ENCODE measurements at places on chromosomes 2 and 18. TPM values are rescaled to one million over a fixed set of nuclear protein-coding genes. Genes with fewer than 3 reads are reported as not detected.

Gene METTL21A
- total RNA-seq: 9.1 TPM

Gene DOK6
- not detected for total RNA-seq

Gene ANKRD62
- total RNA-seq: not detected

Gene TUBB8B
- not detected for total RNA-seq

Gene RGPD4
- not detected for total RNA-seq

Gene KATNAL2
- total RNA-seq: not detected

DNA sequence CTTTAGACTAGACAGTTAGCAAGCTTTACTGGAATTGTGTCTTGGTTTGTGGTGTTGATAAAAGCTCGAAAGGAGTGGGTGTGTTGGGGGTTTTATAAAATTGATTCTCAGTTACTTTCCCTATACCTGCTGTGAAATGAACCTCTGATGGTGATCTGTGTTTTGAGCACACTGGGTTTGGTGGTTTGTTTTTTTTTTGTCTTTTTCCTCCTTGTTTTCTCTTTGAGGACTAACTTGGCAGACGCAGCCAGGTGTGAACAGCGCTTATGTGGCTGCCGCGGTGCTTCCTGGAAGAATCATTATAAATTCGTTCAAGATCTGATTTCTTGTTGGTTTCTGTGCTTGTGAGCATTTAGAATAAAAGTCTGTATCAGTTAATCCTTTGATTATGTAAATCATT is 28.5 kb downstream of the GRHL1 start:
- no peaks in the 10 kb centered on the region for H3K27me3 ChIP-seq
- peaks cover 16% of the 10 kb centered on the region for H3K4me1 ChIP-seq
- H3K36me3 ChIP-seq: no peaks in the 10 kb centered on the region
- no peak overlapping the region for H3K27ac ChIP-seq
- H3K4me3 ChIP-seq: no peak overlapping the region

- no peak overlapping the region for H3K4me3 ChIP-seq
- no peak for DNase-seq
- no peaks in the 10 kb centered on the region for H3K36me3 ChIP-seq
- H3K27ac ChIP-seq: no peak overlapping the region
- H3K27me3 ChIP-seq: no peaks in the 10 kb centered on the region
- H3K4me1 ChIP-seq: no peaks in the 10 kb centered on the region
Measured at GRCh38 chr18:60534538-60534937, 162.0 kb upstream of the MC4R start.

GRCh38 chr2:151334082-151334815 is 23.1 kb upstream of the TNFAIP6 start:
- no peaks in the 10 kb centered on the region for H3K36me3 ChIP-seq
- no peaks in the 10 kb centered on the region for H3K27me3 ChIP-seq
- DNase-seq: no peak
- H3K4me3 ChIP-seq: no peak overlapping the region
- H3K4me1 ChIP-seq: peaks cover 2% of the 10 kb centered on the region
- H3K27ac ChIP-seq: no peak overlapping the region

DNA sequence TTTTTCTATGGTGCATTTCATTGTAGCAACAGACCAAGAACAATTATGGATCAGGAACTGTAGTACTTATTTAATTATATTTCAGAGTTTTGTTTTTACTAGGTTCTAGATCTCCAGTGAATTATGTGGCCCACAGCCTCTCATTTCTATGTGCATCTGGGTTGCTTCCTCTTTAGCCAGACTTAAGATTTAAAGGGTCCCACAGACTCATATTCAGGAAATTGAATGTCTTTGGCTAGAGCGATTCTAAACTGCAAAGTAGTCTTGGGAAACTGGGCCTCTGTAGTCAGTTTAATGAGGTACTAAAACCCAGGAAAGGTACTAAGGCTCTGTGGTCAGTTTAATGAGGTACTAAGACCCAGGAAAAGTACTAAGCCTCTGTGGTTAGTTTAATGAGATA is 94.4 kb downstream of the LYPD6B start:
- no peak overlapping the region for H3K4me3 ChIP-seq
- no peaks in the 10 kb centered on the region for H3K36me3 ChIP-seq
- no peaks in the 10 kb centered on the region for H3K4me1 ChIP-seq
- no peak overlapping the region for H3K27ac ChIP-seq

GRCh38 chr18:67504739-67505138 is 11.8 kb downstream of the DSEL start:
- no peaks in the 10 kb centered on the region for H3K36me3 ChIP-seq
- H3K4me3 ChIP-seq: no peak overlapping the region
- no peaks in the 10 kb centered on the region for H3K4me1 ChIP-seq
- no peaks in the 10 kb centered on the region for H3K27me3 ChIP-seq
- H3K27ac ChIP-seq: no peak overlapping the region
- DNase-seq: no peak

DNA sequence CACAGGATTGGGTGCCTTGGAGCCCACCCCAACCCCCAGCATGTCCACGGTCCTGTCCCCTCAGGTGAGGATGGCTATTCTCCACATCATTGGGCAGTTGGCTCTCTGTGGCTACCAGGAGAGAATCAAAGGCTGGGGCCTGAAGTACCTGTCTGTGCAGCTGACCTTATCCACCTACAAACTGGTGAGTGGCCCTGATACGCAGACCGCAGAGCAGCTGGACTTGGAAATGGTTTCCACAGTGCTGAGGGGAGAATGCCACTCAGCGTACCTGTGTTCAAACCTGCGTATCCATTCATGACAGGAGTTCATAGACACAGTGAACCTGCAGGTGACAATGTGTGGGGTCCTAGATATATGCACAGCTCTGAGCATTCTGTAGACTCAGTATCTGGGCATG is 21.6 kb downstream of the MROH2A start:
- H3K27me3 ChIP-seq: no peaks in the 10 kb centered on the region
- no peaks in the 10 kb centered on the region for H3K4me1 ChIP-seq
- no peaks in the 10 kb centered on the region for H3K36me3 ChIP-seq
- no peak overlapping the region for H3K27ac ChIP-seq

DNA sequence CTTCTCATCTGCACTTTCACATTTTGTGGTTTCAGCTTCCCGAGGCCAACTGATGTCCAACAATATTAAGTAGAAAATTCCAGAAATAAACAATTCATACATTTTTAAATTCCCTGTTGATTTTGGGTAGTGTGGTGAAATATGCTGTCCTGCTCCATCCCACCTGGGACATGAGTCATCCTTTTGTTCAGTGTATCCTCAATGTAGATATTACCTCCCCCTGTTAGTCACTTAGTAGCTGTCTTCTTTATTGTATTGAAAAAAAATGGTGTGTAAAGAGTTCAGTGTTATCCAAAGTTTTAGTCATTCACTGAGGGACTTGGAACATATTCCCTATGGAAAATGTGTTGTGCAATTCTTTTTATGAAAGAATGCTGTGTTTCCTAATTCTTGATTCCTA is 348.1 kb downstream of the SOCS6 start:
- H3K4me3 ChIP-seq: no peak overlapping the region
- H3K27ac ChIP-seq: no peak overlapping the region
- H3K36me3 ChIP-seq: no peaks in the 10 kb centered on the region
- no peak for DNase-seq

DNA sequence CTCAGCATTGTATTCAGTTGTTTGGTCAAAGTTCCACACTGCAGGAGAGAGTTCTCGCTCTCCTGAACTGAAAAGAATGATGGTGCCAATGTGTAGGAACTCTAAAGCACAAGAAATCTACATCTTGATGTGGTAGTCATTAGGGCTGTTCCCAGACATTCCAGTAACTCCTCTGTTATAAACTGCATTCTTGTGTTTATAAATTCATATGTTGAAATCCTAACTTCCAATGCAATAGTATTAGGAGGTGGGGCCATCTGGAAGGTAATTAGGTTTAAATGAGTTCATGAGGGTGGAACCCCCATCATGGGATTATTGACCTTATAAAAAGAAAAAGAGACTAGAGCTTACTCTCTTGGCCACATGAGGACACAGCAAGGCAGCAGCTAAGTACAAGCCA is 239.6 kb downstream of the CDH20 start:
- H3K27me3 ChIP-seq: no peaks in the 10 kb centered on the region
- no peaks in the 10 kb centered on the region for H3K4me1 ChIP-seq
- DNase-seq: no peak

- no peak overlapping the region for H3K27ac ChIP-seq
- H3K27me3 ChIP-seq: no peaks in the 10 kb centered on the region
- H3K4me1 ChIP-seq: peaks cover 9% of the 10 kb centered on the region
- H3K4me3 ChIP-seq: no peak overlapping the region
- H3K36me3 ChIP-seq: no peaks in the 10 kb centered on the region
- peak; percentile 41 for DNase-seq
Measured at GRCh38 chr18:59068276-59069071, 71.2 kb upstream of the SEC11C start.

DNA sequence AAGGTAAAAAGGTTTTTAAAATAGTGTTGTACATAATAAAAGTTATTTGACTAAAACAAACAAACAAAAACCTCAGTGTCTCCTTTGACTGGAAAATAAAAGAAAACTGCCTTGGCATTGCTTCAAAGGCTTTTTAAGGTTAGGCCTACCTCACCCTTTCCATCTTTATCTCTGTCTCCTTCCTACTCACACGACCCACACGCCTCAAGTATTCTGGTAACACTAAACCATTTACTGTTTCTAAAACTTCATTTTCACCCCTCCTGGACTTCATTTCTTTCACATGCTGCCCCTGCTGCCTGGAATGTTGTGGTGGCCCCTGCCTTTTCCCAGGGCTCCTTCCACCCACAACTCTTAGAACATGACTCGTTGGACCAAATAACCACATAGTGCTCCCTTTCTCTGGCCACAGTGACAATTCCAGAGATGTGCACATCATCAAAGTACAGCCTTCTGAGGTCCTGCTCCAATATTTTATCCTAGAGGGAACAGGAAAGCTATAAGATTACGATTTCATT is 54.0 kb downstream of the ERBB4 start:
- no peak for DNase-seq
- no peaks in the 10 kb centered on the region for H3K36me3 ChIP-seq
- no peaks in the 10 kb centered on the region for H3K27me3 ChIP-seq
- H3K4me1 ChIP-seq: no peaks in the 10 kb centered on the region

- no peaks in the 10 kb centered on the region for H3K27me3 ChIP-seq
- no peak overlapping the region for H3K27ac ChIP-seq
- DNase-seq: no peak
- H3K4me1 ChIP-seq: no peaks in the 10 kb centered on the region
- H3K36me3 ChIP-seq: no peaks in the 10 kb centered on the region
- H3K4me3 ChIP-seq: no peak overlapping the region
Measured at GRCh38 chr2:165634855-165635254, 159.2 kb downstream of the GALNT3 start.

- DNase-seq: no peak
- H3K4me1 ChIP-seq: peaks cover 71% of the 10 kb centered on the region
- H3K36me3 ChIP-seq: no peaks in the 10 kb centered on the region
- H3K4me3 ChIP-seq: no peak overlapping the region
- no peaks in the 10 kb centered on the region for H3K27me3 ChIP-seq
Measured at GRCh38 chr2:152428800-152429582, 94.0 kb downstream of the FMNL2 start.

DNA sequence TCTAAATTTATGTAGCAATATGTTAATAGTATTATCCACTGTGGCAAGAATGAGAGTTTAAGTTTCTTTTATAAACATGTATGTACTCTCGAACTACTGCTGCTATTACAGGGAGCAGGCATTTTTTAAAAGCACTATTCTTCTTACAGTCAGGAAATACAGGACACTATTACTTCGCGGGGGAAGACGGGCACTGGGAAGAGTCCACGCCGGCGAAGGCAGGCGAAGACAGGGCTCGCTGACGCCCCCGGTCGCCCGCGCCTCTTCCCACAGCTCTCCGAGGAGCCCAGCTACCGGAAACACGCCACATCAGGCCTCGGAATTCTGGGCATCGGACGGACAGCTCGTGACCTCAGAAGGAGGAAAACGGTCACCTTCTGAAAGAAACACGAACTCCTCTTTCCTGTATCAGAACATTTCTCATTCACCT is 90.2 kb downstream of the FAM161A start:
- H3K27ac ChIP-seq: peak overlapping the region; percentile 99
- H3K36me3 ChIP-seq: no peaks in the 10 kb centered on the region
- peak; percentile 78 for DNase-seq
- peak overlapping the region; percentile 81 for H3K4me3 ChIP-seq

DNA sequence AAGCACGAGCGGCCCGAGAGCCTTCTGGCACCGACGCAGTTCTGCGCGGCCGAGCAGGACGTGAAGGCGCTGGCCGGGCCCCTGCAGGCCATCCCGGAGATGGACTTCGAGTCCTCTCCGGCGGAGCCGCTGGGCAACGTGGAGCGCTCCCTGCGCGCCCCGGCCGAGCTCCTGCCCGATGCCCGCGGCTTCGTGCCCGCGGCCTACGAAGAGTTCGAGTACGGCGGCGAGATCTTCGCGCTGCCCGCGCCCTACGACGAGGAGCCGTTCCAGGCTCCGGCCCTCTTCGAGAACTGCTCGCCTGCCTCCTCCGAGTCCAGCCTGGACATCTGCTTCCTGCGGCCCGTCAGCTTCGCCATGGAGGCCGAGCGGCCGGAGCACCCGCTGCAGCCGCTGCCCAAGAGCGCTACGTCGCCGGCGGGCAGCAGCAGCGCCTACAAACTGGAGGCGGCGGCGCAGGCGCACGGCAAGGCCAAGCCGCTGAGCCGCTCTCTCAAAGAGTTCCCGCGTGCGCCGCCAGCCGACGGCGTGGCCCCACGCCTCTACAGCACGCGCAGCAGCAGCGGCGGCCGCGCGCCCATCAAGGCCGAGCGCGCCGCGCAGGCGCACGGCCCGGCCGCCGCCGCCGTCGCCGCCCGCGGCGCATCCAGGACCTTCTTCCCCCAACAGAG is 70.4 kb downstream of the ARHGEF33 start:
- H3K36me3 ChIP-seq: no peaks in the 10 kb centered on the region
- peaks cover 8% of the 10 kb centered on the region for H3K4me1 ChIP-seq

DNA sequence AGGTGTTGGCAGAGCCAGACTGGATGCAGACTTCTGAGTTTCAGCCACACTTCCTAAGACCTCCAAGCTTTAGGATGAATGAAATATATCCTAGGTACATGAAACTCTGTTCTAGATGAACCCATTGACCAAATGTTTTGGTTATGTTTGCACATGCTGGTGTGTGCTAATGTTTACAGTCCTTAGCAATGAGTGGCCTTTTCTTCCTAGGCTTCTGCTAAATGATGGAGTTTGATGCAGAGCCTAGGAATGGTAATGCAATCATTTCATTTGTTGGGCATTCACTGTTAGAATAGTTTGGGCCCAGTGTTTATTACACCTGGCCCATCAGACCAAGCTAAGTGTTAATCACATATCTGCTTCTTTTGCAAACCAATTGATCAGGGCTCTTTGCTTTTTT is 464.7 kb downstream of the MEIS1 start:
- no peak for DNase-seq
- H3K4me1 ChIP-seq: no peaks in the 10 kb centered on the region
- no peak overlapping the region for H3K27ac ChIP-seq
- H3K27me3 ChIP-seq: no peaks in the 10 kb centered on the region

- no peaks in the 10 kb centered on the region for H3K36me3 ChIP-seq
- no peak overlapping the region for H3K27ac ChIP-seq
- no peak for DNase-seq
- H3K4me3 ChIP-seq: no peak overlapping the region
- no peaks in the 10 kb centered on the region for H3K27me3 ChIP-seq
Measured at GRCh38 chr2:231957913-231958763, 3.4 kb upstream of the DIS3L2 start.

- no peaks in the 10 kb centered on the region for H3K4me1 ChIP-seq
- no peaks in the 10 kb centered on the region for H3K36me3 ChIP-seq
- no peak overlapping the region for H3K27ac ChIP-seq
- no peak overlapping the region for H3K4me3 ChIP-seq
- DNase-seq: no peak
Measured at GRCh38 chr18:52334896-52335295, 5.1 kb upstream of the DCC start.
